ENCODE measurements at places on chromosomes 3 and 15. TPM values are rescaled to one million over a fixed set of nuclear protein-coding genes. Genes with fewer than 3 reads are reported as not detected.

IQCH gene
- total RNA-seq: 3.1 TPM

SCN5A gene
- total RNA-seq: 1.1 TPM

GAP43 gene
- total RNA-seq: 0.56 TPM

PROK2 gene
- not detected for total RNA-seq

CACNA2D3 gene
- total RNA-seq: 0.85 TPM

AMOTL2 gene
- total RNA-seq: 96.4 TPM

ATP13A5 gene
- total RNA-seq: not detected

SLC22A13 gene
- total RNA-seq: 0.58 TPM

CXCR6 gene
- not detected for total RNA-seq

HEMK1 gene
- 13.5 TPM for total RNA-seq

GOLGA8T gene
- total RNA-seq: 0.28 TPM

MORC1 gene
- total RNA-seq: not detected

TMEM44 gene
- 32.4 TPM for total RNA-seq

GRM7 gene
- total RNA-seq: not detected

CSPG4 gene
- 70.7 TPM for total RNA-seq

SERPINI2 gene
- total RNA-seq: not detected

CHRM5 gene
- total RNA-seq: not detected

IL5RA gene
- not detected for total RNA-seq

HERC2 gene
- total RNA-seq: 41.6 TPM

RSRC1 gene
- 47.1 TPM for total RNA-seq

SAMD7 gene
- total RNA-seq: not detected

MEX3B gene
- 8.6 TPM for total RNA-seq

PATL2 gene
- total RNA-seq: 0.56 TPM

MEIS2 gene
- 41.2 TPM for total RNA-seq

PRSS50 gene
- not detected for total RNA-seq

ARPIN gene
- total RNA-seq: 7.6 TPM

TERC gene
- total RNA-seq: 580 TPM

TM6SF1 gene
- total RNA-seq: 0.85 TPM

EFHB gene
- total RNA-seq: under 0.01 TPM

CHSY1 gene
- total RNA-seq: 84.7 TPM

SPG11 gene
- 59.0 TPM for total RNA-seq

GRK7 gene
- total RNA-seq: not detected

CSNK1G1 gene
- 22.8 TPM for total RNA-seq

EPHA6 gene
- not detected for total RNA-seq

FSTL1 gene
- total RNA-seq: 2,112 TPM

ZNF80 gene
- not detected for total RNA-seq

CPEB1 gene
- total RNA-seq: 13.8 TPM

GRAMD1C gene
- total RNA-seq: 7.5 TPM

SLC27A2 gene
- under 0.01 TPM for total RNA-seq

IP6K2 gene
- total RNA-seq: 30.2 TPM

NPAP1 gene
- total RNA-seq: not detected

SPINK8 gene
- not detected for total RNA-seq

ZDHHC19 gene
- total RNA-seq: not detected

ALG1L2 gene
- 0.85 TPM for total RNA-seq

C3orf20 gene
- under 0.01 TPM for total RNA-seq

C3orf70 gene
- 1.9 TPM for total RNA-seq

UBE2Q2 gene
- total RNA-seq: 63.3 TPM

ITGA11 gene
- 9.6 TPM for total RNA-seq

CYP19A1 gene
- total RNA-seq: 0.19 TPM

MYLK gene
- 46.6 TPM for total RNA-seq

PP2D1 gene
- total RNA-seq: not detected

WDR49 gene
- total RNA-seq: under 0.01 TPM

TGM5 gene
- total RNA-seq: not detected

PSMA4 gene
- total RNA-seq: 200 TPM

ISLR2 gene
- under 0.01 TPM for total RNA-seq

C3orf22 gene
- total RNA-seq: not detected

COL6A5 gene
- total RNA-seq: not detected
